SHP77 treated with DMSO at 0.1 percent for 48 hours (cell line): ENCODE measurements at places on chromosomes 2 and 18.

DNA sequence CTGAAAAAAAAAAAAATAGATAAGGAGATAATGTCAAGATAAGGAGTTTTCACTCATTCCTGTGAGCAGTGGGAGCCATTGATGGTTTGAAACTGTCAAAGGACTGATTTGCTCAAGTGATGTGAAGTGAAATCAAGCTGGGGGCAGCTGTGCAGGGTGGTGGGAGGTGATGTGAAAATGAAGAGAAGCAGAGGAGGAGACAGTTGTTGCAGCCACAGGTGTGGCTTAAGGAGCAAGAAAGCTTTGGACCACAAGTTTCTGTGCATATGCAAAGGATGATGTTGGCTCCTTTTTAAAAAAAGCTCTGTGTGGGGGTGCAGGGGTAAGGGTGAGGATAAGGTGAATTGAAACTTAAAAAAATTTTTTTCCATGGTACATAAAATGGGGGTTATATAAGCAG lies 8.3 kb downstream of the EFR3B start:
- no peak for DNase-seq

- DNase-seq = no peak
Observed at GRCh38 chr18:13574355-13574754, 152.0 kb downstream of the FAM210A start.

DNA sequence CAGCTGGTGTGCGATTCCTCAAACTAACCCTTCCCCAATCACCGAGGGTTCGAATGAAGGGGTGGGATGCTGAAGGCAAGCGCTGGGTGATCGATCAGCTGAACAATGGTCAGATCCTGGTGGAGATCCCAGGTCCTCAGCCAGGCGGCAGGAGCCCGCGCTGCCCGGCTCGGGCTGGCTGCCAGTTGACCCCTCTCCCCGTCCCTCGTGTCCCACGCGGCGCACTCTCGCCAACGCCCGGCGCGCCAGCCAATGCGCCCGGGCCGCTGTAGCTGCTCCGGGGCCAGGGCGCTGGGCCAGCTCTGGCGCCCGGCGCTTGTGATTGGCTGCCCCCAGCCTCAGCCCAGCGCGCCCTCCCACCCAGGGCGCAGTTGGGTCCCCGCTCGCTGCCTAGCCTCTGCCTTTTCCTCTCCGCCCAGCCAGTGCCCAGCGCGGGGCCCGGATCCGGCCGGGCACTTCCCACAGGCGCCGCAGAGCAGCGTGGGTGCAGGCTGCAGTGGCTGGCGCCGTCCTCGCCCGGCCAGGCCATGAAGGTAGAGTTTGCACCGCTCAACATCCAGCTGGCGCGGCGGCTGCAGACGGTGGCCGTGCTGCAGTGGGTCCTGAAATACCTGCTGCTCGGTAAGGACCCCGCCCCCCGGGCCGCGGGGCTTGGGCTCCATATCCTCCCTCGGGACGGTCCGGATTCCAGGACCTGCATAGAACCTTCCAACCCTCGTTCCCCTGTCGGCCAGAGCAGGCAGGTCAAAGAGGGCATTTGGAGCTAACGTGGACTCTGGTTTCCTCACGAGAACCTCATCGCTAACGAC lies at the start of gene MOGAT1:
MOGAT1 (plus strand) TSS at position 400 of the 809 bp plus-strand sequence; CDS start at position 528, 128 bp downstream.
- no peak for DNase-seq

GRCh38 chr2:235951493-235951892 lies 216.7 kb downstream of the GBX2 start:
- DNase-seq = no peak

GRCh38 chr2:113056521-113056920 lies 2.5 kb upstream of the IL36RN start:
- no peak for DNase-seq

DNA sequence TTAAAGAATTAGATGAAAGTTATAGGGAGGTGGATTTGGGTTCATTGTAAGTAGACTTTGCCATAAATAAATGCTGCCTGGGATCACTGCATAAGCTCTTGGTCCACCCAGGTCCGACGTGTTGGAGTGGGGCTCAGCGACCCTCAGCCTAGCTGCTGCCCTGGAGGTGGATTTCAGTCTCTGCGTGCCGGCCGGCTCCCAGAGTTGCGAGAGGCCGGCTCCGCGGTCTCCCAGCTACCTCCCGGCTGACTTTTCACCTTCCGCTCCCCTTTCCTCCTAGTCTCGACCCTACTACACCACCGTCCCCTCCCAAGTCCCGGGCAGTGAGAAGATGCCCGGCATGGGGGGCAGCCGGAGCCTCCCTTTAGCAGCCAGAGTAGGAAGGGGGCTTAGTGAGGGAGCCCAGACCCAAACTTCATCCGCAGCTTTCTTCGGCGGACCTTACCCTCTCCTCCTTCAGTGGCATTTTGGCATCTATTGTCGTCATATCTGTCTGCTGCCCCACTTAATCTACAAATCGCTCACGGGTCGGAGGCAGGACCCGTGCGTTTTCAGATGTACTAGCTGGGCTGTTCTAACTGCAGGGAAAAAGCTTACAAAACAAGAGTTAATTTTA lies 8.1 kb downstream of the EMX1 start:
- DNase-seq = no peak

- no peak for DNase-seq
Observed at GRCh38 chr2:35374845-35375244, 980.7 kb upstream of the CRIM1 start.

DNA sequence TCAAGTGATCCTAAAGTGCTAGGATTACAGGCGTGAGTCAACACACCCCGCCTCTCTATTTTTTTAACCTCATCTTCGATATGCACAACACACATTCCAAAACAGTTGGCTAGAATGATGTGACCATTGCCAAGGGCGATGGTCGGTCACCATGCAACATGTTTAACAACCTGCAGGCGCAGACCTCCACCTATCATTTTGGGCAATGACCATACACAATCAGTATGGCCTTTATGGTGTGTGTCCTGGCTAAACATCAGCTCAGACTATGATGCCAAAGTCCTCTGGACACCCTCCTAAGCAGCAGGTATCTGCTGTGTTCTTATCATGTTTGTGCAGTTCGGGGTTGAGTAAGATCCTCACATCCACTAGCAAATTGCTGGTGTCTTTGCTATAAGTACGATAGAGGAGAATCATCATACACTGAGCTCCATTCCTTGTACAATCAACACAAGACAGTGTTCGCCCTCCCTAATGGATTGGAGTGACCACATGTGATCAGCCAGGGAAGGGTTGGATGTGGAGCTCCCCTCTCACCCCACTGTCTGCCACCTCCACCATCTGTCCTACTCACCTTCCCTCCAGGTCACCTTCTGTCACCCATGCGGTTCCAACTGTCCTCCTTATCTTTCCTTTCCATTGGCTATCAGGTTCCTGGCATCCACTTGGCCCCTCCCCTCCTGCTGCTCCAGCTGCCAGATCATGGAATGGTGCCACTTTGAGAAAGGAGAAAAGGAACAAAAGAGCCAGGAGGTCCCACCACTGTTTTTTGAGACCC lies 7.9 kb upstream of the RNF152 start:
- no peak for DNase-seq
